NCI-H345 (cell line): ENCODE measurements at places on chromosomes 12 and 14.

DNA sequence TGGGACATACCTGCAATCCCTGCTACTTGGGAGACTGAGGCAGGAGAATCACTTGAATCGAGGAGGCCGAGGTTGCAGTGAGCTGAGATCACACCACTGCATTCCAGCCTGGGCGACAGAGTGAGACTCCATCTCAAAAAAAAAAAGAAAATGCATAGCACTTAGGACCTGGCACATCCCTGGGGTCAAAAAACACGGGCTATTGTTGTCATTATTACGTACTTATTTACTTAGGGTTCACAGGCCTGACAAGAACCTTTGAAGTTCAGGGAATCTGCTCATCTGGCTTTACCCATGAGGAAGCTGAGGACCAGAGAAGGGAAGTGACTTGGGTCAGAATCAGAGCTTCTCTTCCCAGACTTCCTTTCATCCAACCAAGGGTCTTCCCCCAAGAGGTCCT, 35.2 kb downstream of the SMUG1 start:
- no peak for DNase-seq

GRCh38 chr14:29348504-29348903, 579.1 kb downstream of the PRKD1 start:
- no peak for DNase-seq

DNA sequence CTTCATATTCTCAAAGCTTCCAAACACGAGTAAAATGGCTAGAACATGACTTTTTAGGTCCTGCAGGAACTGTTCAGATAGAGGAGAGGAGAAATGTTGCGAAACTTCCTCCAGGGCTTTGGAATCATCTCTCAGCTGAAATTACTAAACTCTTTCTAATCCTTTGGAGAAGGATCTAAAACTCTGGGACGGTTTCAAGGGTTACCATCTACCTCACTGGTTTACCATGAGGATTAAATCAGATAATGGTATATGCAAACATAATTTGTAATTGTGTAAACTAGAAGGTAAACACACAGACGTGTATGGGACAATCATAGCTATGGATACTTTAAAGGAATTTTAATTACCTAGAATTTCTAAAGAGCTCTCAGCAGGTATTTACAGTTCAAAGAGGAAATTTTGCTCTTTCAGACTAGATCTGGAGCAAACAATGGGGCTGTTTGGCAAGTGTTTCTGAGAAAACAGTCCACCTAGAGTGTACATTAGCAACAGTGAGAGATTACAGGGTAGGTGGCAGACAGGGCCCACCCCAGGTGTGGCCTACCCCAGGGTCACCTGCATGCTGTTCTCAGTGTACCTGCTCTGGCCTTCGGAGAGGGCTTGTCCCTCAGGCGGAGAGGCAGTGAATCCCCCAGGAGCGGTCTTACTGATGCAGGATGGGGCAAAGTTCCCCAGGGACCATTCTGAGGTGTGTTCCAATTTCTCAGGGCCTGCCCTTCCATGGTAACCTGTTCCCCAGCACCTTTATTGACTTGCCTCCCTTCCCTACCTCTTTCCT, 124.7 kb upstream of the MAX start:
- peak; percentile 11 for DNase-seq

DNA sequence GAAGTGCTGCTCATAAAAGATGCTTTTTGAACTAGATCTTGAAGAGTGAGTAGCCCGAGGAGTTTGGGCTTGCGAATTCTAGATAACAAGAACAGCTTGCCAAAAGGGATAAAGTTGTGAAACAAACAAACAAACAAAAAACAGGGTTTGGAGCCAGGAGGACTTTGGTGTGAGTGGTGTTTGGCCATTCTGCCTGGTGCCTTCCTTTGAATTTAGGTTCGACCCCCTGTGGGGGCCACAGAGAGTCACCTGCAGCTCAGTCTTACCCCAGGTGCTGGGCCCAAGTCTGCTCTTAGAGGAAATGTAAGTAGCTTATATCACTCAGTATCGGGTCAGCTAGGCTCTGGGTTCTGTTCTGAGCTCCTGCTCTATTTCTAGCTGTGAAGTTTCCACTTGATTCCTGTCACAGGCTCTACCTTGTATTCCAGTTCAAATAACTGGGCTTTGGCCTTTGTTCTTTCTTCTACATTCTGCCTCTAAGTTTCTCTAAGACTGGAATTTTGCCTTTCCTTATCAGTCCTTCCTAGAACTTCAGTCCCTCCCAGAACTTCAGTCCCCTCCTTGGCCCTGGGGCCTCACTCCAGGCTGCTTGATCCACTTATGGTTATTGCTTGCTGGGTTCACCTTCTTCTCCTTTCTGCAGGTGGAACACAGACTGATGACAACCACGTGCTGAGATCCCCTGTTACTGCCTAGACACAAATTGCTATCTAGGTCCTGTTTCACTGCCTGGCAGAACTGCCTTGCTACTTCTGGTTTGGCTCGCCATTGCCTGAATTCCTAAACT, 20.5 kb upstream of the DUSP6 start:
- no peak for DNase-seq

DNA sequence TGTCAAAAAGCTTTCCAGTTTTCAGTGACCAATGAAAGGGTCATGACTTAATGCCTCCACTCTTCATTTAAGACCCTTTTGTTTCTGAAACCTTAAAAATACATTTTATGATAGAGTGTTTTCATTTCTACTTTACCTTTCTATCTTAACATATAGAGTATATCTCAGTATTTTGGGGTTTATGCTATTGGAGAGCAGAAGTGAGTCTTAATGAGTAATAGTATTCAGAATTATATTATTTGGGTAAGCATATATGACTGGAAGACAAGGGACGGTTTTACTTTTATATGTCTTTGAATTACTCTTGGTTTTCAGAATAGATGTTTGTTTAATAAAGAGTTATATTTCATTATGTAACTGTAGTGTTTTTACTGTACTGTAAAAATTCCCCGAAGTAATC, 10.8 kb downstream of the ARHGAP5 start:
- DNase-seq = no peak

DNA sequence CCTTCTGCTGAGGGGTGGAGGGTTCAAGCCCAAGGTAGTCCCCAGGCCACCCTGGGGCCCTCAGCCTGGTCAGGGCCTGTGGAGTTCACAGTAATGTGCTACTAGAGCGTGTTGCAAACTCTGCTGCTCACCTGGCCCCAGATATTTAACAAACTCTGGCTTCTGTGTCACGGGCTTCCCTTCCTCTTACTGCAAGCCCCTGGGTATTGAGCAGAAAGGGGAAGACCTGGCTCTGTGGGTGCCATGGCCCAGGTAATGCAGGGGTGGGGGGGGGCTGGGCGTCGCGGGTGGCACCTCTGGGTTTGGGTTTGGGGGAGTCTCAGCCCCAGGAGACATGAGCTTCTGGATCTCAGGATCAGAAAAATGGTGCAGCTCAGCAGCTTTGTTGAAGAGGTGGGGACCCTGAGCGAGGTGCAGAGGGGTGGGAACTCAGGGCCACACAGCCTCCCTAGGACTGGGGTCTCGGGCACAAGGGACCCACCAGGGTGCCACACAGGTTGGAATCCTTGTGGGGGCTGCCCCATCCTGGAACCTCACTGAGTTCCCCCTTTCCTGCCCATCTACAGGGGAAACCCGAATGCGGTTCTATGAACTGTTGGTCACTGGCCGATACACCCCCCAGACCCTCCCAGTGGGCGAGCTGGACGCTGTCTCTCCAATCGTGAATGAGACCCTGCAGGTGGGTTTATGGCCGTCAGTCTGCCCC, 4.0 kb downstream of the SETD1B start:
- DNase-seq = no peak

- no peak for DNase-seq
Observed at GRCh38 chr12:95690861-95691635, 99.5 kb downstream of the NTN4 start.

DNA sequence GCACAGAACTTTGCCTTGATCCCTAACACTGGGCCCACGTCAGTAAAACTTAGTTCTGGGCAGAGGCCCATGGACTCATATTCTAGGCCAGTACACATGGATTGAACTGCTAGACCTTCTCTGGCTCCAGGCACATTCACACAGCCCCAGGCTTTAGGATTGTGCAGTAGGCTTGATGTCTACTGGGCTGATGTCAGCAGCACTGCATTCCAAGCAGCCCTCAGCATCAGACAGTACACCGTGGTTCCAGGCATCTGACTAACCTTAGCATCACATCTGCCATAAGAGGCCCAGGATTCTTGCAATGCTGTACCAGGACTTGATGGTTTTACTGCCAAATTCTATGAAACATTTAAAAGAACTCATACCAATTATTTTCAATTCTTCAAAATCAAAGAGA, 301.9 kb downstream of the CCER1 start:
- no peak for DNase-seq

- DNase-seq = no peak
Observed at GRCh38 chr12:13258717-13259119, 62.2 kb downstream of the EMP1 start.

GRCh38 chr12:65675141-65675621, 149.1 kb upstream of the HMGA2 start:
- DNase-seq = no peak

DNA sequence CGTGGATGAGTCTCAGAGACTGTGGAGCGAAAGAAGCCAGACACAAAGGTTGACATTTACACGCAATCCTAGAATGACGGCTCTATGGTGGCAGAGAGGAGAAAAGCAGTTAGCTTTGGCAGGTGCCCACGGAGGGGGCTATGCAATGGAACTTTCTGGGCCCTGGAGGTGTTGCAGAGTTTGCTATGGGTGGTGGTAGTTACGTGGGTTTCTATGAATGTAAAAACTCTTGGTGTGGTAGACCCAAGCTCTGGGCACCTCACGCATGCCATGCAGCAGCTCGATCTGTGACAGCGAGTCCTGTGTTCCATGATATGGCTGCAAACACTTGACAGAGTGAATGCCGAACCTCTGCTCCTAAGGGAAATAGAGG, 5.0 kb upstream of the INF2 start:
- no peak for DNase-seq

GRCh38 chr12:76706101-76706500, 57.8 kb upstream of the ZDHHC17 start:
- DNase-seq = no peak

DNA sequence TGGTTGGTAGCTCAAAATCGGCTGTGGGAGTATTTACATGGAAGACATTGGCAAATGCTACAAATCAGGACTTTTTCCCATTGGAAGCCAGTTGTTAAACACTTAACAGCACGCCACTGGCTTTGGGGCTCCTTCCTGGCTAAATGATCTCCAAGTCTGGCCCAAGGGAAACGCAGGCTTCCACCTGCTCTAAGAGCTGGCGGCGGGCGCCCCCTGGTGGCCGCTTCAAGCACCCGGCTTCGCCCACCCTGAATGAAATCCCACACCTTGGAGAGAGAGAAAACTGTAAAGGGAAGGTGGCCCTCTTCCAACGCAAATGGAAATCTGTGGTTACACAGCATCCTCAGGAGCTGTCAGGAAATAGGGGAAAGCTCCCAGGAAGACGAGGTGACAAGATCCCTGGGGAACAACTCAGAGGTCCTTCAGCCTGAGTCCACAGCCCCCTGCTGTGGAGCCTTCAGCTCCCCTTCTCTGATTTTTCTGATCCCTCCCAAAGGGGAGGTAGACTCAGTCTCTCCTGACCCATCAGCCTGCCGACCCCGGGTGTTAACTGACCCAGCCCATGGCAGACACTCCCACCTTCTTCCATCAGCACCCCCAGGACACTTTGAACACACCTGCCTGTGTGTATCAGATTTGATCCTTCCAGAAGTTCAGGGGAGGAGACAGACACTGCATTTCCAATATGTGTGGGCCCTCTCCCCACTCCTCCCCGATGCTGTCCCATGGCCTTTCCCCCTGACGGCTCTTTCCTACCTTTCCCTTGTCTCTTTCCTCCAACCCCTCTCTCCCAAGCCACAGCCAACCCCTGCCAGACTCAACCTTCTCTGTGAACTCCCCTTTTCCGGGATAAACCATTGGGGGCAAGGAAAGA, 15.4 kb downstream of the SELPLG start:
- DNase-seq = peak; percentile 79

DNA sequence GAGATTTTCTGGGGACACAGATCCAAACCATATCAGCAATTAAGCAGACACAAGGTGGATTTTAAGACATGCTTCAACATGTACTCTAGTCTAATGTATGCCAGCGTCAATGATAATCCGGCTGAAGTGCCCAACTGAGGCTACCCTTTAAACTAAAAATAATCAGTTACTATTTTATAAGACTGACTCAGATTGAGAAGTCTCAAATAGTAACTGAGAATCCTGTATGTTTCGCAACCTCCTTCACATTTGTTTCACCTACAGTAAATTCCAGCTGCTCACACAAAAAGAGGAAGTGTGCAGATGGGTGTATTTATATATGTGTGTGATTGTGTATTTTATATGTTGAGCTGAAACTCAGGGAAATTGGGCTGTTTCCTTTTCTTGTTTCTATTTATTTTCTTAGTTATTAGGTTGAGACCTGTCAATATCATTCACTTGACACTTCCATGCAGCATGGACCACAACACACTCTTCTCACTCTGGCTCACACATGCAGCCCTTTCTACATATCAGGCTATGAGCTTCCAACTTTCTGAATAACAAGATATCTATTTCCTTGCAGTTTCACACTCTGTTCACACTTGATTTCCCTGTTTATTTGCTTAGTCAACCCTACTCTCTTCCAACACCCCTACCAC, 1224.9 kb upstream of the TMEM132C start:
- DNase-seq = no peak

- DNase-seq = no peak
Observed at GRCh38 chr12:91769736-91770135, 375.9 kb downstream of the BTG1 start.

DNA sequence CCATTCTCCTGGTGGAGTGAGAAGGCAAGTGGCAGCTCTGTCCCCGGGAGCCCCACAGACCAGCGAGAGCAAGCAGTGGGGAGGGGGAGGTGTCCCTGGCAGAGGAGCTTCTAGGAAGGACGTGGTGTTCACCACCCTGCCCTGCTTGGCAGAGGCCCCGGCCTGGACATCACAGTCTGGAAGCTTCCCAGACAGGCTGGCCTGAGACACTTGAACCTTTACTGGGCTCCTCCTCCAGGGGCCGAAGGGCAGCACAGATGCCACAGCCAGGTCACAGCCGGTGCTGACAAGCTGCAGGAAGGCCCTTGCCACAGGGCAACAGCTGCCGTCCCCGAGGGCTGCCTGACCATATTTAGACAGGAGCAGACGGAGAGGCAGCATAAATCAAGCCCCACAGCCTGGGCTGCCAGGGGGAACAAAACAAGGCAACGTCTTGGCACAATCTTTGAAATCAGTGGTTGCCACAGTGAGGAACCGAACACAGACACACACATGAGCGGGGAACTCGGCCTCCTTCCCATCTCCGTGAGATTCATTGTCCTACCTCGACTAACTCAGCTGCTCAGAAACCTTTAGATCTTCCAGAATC, 28.5 kb downstream of the PRIMA1 start:
- no peak for DNase-seq
